Liver (tissue), 10 donors: ENCODE measurements at places on chromosomes 5 and 9.

GRCh38 chr5:98905857-98906688 lies 22.7 kb downstream of the CHD1 start:
- no peak for DNase-seq

DNA sequence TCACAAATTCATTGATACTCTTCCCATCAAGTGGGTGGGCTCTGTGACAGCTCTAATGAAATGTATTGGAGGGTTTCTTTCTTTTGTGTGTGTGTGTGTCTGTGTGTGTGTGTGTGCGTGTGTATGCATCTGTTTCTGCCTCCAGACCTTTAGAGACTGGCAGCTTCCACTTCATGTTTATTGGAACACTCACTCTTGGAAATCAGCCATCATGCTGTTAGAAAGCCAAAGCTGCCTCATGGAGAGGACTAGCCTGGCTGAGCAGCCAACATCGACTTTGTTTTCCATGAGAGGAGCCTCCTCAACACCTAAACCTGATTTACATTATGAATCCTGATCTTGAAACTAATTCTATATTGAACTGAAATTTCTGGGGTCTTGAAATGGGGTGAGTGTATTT lies 128.5 kb upstream of the FAM174A start:
- no peak for DNase-seq

- DNase-seq: no peak
Observed at GRCh38 chr9:94993160-94993820, 266.8 kb downstream of the AOPEP start.

GRCh38 chr5:151597749-151598148 lies 6.6 kb upstream of the FAT2 start:
- DNase-seq: no peak

DNA sequence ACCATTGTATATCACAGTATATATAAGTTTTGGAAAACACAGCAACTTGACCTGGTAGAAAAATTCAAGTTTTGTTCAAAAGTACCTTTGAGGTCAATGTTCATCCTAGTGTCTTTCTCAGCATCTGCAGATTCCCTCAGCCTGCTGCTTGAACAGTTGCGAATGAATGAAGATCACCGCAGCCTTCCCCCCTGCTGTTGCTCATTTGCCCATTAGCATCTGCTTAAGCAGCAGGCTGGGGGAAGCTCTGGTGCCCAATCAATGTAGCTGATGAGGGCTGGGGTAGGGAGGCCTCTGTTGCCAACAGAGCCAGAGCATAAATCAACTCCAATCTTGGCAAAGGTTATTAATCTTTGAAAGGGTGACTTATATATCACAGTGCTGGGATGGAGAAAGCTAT lies 586.5 kb upstream of the PTPRD start:
- no peak for DNase-seq

- no peak for DNase-seq
Observed at GRCh38 chr9:19284729-19285128, 54.2 kb downstream of the DENND4C start.
